Activated T-cell treated with anti-CD3 and anti-CD28 coated beads for 24 hours (primary cell): ENCODE measurements at places on chromosomes 16 and 17.
A peak's percentile ranks its signal among the peaks of the same experiment; 100 is the strongest.

DNA sequence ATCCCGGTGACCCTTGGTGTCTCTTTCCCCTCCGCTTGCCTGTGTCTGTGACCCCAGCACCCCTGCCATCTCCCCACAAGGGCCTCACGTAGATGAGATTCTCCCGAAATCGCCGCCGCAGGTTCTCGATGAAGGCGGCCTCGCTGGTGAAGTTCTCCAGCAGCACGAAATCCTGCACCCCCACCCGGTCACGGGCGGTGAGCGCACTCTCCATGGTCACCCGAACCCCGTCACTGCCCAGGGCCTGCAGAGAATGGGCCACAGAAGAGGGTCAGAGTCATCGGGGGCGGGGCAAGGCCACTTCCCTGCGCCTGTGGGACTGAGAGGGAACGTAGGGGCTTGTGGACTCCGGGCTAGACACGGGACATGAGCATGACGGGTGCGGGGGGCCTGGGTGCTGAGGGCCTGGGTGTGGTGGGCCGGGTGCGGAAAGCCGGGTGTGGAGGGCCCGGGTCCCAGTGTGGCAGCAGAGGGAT, 8.4 kb downstream of the MYO1C start:
- no peak for DNase-seq

DNA sequence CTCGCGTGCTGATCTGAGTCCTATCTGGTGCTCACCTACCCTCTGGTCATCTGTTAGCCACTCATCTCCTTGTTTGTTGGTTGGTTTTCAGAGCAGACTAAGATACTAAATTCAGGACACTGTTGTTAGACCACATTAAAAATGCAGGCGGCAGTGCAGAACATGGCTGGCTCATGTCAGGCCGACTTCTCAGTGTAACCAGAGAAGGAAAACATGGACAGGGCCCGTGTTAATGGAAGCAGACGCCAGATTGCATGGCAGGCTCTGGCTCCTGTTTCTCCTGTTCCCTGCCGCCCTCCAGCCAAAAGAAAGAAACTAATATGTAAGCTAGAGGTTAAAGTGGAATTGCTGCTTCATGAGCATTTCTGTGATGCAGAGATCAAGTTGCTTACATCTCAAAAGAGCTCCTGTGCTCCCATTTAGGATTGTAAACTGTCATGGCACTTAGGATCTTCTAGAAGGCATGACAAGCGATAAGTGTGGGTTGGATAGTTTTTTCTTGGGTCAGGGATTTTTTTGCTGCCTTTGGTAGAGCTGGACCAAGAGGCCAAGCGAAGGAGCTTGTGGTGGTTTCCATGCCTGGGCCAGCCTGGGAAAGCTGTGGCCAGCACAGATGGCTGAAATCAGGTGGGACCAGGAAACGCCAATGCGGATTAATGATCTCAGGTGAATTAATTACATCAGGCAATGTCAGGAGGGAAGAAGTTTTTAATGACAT, 56.1 kb downstream of the YPEL2 start:
- DNase-seq: no peak

- no peak for DNase-seq
Observed at GRCh38 chr16:85231959-85232358, 119.7 kb upstream of the CIBAR2 start.

- DNase-seq: no peak
Observed at GRCh38 chr16:87954826-87955225, 3.6 kb downstream of the BANP start.

GRCh38 chr16:9345046-9345445, 253.6 kb downstream of the HAPSTR1 start:
- DNase-seq: no peak

GRCh38 chr17:11986179-11986941, 10.9 kb downstream of the ZNF18 start:
- DNase-seq: no peak

DNA sequence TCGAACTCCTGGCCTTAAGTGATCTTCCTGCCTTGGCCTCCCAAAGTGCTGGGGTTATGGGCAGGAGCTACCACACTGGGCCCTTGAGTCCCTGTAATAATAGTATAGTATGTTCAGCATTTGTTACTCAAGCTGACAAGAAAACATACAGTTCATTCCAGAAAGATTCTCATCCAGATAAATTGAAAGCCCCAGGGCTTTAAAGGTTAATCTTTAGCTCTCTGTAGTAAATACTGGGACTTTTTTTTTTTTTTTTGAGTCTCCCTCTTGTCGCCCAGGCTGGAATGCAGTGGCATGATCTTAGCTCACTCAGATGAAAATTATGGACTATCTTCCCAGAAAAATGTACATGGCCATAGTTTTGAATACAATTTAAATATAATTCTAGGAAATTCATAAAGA, 11.0 kb downstream of the BRCA1 start:
- no peak for DNase-seq

GRCh38 chr17:8376271-8377067, at the start of gene KRABD2:
KRABD2 (minus strand) TSS chr17:8376704.
- DNase-seq: peak; percentile 86

GRCh38 chr16:84487358-84487757, 17.1 kb downstream of the MEAK7 start:
- DNase-seq: no peak

- DNase-seq: no peak
Observed at GRCh38 chr17:51995797-51996403, 162.6 kb downstream of the CA10 start.

DNA sequence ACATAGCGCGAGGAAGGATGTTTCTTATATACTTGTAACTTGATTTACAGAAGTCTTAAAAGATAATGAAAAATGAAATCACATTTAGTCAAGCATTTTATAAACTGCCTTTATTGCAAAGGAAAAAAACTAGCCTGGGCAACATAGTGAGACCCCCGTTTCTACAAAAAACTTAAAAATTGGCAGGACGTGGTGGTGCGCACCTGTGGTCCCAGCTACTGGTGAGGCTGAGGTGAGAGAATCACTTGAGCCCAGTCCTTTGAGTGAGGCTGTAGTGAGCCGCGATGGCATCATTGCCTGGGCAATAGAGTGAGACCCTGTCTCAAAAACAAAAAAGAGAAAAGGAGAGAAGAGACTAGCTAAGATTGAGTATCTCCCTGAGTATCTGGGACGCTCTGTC, 145.2 kb upstream of the CIBAR2 start:
- no peak for DNase-seq
